ENCODE measurements at places on chromosomes 6 and 20.

DNA sequence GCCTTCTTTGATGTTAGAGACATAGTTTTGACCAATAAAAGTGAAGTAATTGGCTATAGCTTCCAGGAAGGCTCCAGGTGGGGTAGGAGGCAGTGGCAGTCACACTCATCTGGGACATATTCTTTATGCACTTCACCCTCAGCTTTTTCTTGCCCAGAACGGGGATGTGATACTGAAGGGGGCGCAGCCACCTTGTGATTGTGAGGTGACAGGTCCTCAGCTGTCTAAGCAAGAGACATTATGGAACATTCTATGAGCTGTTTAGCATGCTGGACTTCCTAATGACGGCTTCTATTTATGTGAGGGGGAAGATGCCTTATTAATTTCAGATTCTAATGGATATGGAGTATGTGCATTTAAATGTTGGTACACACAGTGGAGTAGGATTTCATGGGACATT is 151.3 kb upstream of the ZFP64 start:
- H3K4me3 ChIP-seq, result no peak overlapping the region
- DNase-seq, result peak; percentile 41
- H3K4me1 ChIP-seq, result no peaks in the 10 kb centered on the region

- H3K4me1 ChIP-seq, result peaks cover 9% of the 10 kb centered on the region
- H3K27me3 ChIP-seq, result peaks cover 3% of the 10 kb centered on the region
- H3K36me3 ChIP-seq, result no peaks in the 10 kb centered on the region
Measured at GRCh38 chr6:163263196-163263595, 151.3 kb upstream of the QKI start.

DNA sequence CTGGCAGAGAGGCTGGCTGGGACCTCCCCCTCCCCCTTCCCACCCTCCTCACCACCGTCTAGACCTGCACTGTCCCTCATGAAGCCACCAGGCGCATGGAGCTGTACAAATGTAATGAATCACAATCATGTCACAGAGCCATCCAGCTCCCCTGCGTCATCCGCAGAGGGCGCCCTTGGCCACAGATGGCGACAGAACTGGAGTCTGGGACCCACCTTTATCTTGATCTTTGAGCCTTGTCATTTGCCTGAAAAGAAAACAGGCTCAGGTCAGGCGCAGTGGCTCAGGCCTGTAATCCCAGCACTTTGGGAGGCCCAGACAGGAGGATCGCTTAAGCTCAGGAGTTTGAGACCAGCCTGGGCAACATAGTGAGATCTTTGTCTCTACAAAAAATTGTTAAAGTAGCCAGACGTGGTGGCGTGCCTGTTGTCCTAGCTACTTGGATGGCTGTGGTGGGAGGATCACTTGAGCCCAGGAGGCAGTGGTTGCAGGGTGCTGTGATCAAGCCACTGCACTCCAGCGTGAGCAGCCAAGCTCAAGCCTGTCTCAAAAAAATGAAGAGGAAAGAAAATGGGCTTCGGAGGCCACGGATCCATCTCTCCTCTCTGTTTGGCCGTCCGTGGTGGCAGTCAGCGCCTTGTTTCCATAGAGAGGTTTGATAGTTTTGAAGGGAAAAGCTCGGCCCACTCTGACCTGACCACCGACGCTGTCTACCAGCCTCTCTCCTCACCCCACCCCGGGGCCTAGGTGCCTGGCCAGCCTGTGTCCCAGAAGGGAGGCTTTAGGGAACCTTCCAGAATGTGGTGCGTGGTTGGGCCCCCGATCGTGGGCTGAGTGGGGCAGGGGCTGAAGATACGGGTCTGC is 6.2 kb downstream of the COL9A3 start:
- peaks cover 9% of the 10 kb centered on the region for H3K27me3 ChIP-seq
- DNase-seq, result peak; percentile 55
- H3K4me1 ChIP-seq, result peaks cover 16% of the 10 kb centered on the region
- no peak overlapping the region for H3K27ac ChIP-seq

- H3K36me3 ChIP-seq, result peaks cover 9% of the 10 kb centered on the region
- no peaks in the 10 kb centered on the region for H3K4me1 ChIP-seq
- no peak overlapping the region for H3K27ac ChIP-seq
- no peak overlapping the region for H3K4me3 ChIP-seq
- no peak for DNase-seq
Measured at GRCh38 chr6:158452191-158452590, 107.7 kb upstream of the TMEM181 start.

DNA sequence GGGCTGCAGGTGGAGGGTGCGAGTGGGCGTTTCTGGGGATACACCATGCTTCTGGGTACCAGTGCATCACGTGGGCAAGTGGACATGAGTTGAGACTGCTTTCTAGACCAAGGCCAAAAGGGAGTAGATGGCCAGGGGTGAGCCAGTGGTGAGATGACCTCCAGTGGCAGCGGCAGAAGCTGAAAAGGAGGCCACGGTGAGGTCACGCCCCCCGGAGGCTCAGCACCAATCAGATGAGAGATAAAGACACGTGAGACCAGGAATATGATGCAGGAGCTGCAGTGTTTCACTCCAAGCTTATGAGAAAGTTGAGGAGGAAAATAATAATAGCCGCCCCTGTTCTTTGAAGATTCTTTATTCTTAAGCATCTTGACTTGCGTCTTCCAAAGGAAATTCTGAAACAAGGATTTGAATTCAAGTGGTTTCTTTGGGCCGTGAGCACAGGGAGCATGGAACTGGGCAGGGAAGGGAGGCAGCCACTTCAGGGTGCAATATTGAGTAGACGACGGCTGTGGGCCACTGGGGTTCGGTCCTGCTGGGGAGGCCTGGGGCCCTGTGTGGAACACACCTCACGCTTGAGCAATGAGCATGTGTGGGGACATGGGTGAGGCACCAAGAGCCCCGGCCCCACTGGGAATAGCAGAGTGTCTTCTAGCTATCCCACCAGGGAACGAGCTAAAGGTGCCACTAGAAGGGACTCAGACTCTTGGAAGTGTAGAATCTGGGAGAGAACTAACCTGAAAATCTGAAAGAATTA is 156.7 kb upstream of the LRFN2 start:
- no peak for DNase-seq
- no peak overlapping the region for H3K27ac ChIP-seq
- no peaks in the 10 kb centered on the region for H3K27me3 ChIP-seq
- H3K4me1 ChIP-seq, result no peaks in the 10 kb centered on the region
- no peak overlapping the region for H3K4me3 ChIP-seq

DNA sequence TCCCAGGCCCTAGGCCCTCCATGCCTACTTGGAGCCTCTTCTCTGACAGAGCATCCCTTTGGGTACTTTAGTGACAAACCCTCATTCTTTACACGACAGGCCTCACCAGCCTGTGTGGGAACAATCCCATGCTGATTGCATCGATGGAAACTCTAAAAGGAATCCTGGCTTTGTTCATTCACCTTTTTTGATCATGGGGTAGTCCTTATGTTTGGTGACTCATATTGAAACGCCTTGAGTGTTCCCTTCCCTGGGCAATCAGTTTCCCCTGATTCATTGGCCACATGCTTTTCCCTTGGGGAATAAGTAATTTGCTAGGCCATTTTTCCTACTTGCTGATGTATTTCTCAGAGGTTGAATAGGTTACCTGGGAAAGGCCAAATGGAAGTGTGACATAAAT is 14.7 kb upstream of the TNFAIP3 start:
- no peaks in the 10 kb centered on the region for H3K36me3 ChIP-seq
- no peaks in the 10 kb centered on the region for H3K27me3 ChIP-seq
- no peak for DNase-seq
- no peak overlapping the region for H3K4me3 ChIP-seq
- no peak overlapping the region for H3K27ac ChIP-seq
- peaks cover 5% of the 10 kb centered on the region for H3K4me1 ChIP-seq

DNA sequence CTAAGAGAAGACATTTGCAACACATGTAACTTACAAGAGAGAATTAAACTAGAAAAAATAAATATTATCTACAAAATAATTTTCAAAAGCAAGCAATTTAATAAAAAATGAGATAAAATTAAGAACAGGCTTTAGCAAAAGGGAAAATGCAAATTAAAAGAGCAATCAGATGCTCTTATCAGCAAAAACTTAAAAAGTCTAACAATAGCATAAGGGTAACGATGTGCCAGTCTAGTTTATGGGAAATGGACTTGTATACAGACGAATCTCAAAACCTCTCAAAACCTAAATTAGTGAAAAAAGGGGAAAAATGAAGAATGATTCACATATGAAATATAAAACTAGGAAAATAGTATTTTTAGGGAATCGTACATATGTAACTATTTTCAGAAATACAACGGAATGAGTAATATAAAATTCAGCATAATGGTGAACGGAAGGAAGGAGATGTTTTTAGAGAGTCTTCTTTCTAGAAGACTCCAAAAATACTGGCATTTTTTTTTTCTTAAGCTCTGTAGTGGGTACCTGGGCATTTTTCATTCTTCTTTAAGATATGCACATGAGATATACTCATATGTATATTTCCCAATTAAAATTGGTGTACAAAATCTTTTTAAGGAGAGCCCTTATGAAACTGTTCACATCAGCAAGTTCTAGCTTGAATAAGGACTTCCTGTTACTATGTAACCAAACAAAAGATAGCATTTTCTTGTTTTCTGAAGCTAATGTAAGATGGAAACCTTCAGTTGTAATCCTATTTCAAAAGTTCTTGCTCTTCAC is 927 bp upstream of the MANEA start:
- no peak for DNase-seq
- no peaks in the 10 kb centered on the region for H3K27me3 ChIP-seq
- peaks cover 4% of the 10 kb centered on the region for H3K4me1 ChIP-seq
- H3K27ac ChIP-seq, result peak overlapping the region; percentile 93
- H3K4me3 ChIP-seq, result peak overlapping the region; percentile 76
- no peaks in the 10 kb centered on the region for H3K36me3 ChIP-seq

DNA sequence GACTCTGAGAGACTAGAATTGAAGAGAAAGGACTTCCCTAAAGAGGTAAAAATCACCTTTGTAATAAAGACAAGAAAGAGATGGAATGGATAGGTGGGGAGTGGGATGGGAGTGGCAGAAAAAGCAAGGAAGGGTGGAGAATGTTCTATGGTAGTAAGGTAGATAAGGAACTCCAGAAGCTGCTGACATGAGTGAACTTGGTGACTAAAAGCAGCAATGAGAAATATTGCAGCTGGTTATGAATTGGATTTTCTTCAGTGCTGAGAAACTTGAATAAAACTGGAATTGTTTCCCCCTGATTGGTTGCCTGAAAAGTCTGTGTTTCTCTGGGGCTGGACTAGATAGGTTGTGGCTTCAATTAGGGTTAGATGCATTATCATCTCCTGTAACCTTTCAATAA is 15.7 kb upstream of the DTNBP1 start:
- H3K27ac ChIP-seq, result no peak overlapping the region
- no peaks in the 10 kb centered on the region for H3K27me3 ChIP-seq
- H3K36me3 ChIP-seq, result no peaks in the 10 kb centered on the region

DNA sequence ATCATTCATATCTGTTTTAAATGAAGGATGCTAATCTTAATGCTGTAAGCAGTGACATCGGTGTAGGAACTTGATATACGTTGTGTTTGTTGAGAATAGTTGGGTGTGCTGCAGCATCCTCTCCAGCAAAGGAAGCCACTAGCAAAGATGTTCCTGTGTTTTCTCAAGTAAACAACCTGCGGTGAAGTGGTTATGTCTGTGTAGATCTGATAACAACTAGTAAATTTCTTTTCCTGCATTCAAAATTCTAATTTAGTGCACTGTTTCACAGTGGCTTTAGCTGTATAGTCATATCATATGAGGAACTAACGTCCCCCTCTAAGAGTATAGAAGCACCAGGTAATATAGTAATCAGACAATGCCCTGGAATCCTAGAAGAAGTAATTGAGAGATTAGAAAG is 38.7 kb downstream of the NCOA7 start:
- peak; percentile 61 for DNase-seq
- no peaks in the 10 kb centered on the region for H3K27me3 ChIP-seq
- no peaks in the 10 kb centered on the region for H3K36me3 ChIP-seq
- peaks cover 35% of the 10 kb centered on the region for H3K4me1 ChIP-seq
- H3K27ac ChIP-seq, result peak overlapping the region; percentile 38

DNA sequence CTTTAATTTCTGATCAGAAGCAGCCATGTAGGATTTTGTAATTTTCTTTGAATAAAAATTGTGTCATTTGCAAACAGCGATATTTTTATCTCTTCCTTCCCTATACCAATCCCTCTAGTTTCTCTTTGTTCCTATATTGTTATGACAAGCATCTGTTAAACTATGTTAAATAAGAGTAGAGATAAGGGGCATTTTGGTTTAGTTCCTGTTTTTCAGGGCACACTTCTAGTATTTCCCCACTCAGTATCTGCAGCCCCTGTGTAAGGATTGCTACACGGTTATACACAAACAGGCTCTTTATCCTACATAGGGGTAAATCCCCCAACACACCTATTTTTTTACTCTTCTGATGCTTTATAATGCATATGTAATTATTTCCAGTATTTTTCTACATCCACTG is 42.1 kb downstream of the TRERF1 start:
- no peaks in the 10 kb centered on the region for H3K36me3 ChIP-seq
- H3K4me3 ChIP-seq, result no peak overlapping the region
- no peaks in the 10 kb centered on the region for H3K27me3 ChIP-seq
- peaks cover 8% of the 10 kb centered on the region for H3K4me1 ChIP-seq
- no peak overlapping the region for H3K27ac ChIP-seq

- no peak for DNase-seq
- H3K4me1 ChIP-seq, result no peaks in the 10 kb centered on the region
- no peaks in the 10 kb centered on the region for H3K36me3 ChIP-seq
- H3K27ac ChIP-seq, result no peak overlapping the region
Measured at GRCh38 chr6:7461416-7461815, 71.8 kb downstream of the RIOK1 start.

GRCh38 chr20:56552911-56553629 is 20.0 kb downstream of the FAM209B start:
- no peak overlapping the region for H3K27ac ChIP-seq
- no peak overlapping the region for H3K4me3 ChIP-seq
- H3K36me3 ChIP-seq, result no peaks in the 10 kb centered on the region

DNA sequence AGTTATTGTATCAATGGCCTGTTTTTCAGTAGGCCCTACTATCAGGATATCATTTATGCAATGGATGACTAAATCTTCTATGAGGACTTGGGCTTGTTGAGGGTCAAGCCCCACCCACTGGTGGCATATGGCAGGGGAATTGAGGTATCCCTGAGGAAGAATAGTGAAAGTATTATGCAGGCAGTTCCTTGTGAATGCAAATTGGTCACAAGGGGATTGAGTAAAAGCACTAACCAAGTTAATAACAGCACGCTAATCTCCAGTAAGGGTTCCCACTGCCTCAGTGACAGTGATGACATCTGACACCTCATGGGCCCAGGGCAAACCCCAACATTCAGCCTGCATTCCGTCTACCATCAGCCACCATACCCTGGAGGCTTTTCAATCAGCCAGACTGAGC is 14.9 kb downstream of the BPIFA1 start:
- no peaks in the 10 kb centered on the region for H3K36me3 ChIP-seq
- H3K27ac ChIP-seq, result no peak overlapping the region
- H3K27me3 ChIP-seq, result no peaks in the 10 kb centered on the region
- no peak overlapping the region for H3K4me3 ChIP-seq

DNA sequence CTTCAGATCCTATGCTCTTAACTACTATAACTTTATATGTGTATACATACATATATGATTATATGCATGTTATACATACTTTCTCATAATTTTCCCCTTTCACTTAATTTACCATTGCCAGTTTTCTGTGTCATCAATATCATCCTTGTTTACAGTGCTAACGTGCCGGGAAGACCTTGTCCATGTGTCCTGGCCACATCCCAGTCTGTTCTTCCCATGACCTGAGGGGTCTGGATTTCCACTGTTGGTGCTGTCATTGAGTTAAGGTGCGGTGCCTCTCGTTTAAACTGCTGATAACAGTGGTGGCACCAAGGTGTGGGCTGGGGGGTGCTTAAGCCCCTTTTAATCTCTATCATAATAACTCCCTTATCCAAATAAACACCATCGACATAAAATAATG is 8.5 kb upstream of the SDCBP2 start:
- no peak overlapping the region for H3K27ac ChIP-seq
- DNase-seq, result no peak
- H3K4me3 ChIP-seq, result no peak overlapping the region
- no peaks in the 10 kb centered on the region for H3K27me3 ChIP-seq
- peaks cover 4% of the 10 kb centered on the region for H3K36me3 ChIP-seq
- H3K4me1 ChIP-seq, result peaks cover 6% of the 10 kb centered on the region
